ENCODE measurements at places on chromosomes 5 and 9. TPM values are rescaled to one million over a fixed set of nuclear protein-coding genes. Genes with fewer than 3 reads are reported as not detected.

Gene IL3
- total RNA-seq, result not detected

Gene EMB
- 43.7 TPM for total RNA-seq

Gene ZNF367
- total RNA-seq, result 36.1 TPM

Gene ELOVL7
- total RNA-seq, result 0.31 TPM

Gene ALG2
- total RNA-seq, result 11.3 TPM

Gene GABRA6
- total RNA-seq, result not detected

Gene POLR3G
- total RNA-seq, result 13.6 TPM

Gene AK3
- total RNA-seq, result 50.9 TPM

Gene SPAG8
- total RNA-seq, result 1.1 TPM

Gene PTGER4
- 86.3 TPM for total RNA-seq

Gene FOXE1
- total RNA-seq, result 0.10 TPM

Gene MTREX
- total RNA-seq, result 76.1 TPM

Gene DNAI1
- not detected for total RNA-seq

Gene SGCD
- total RNA-seq, result not detected

Gene EFNA5
- not detected for total RNA-seq

Gene TMEM171
- not detected for total RNA-seq

Gene SPINK13
- not detected for total RNA-seq

Gene ARSI
- total RNA-seq, result not detected

Gene LEAP2
- 1.8 TPM for total RNA-seq

Gene LRRC26
- total RNA-seq, result not detected

Gene BHMT2
- total RNA-seq, result not detected

Gene AGXT2
- total RNA-seq, result not detected

Gene CDH6
- not detected for total RNA-seq

Gene NR5A1
- not detected for total RNA-seq

Gene SPATA31C1
- total RNA-seq, result not detected

Gene NUTM2F
- not detected for total RNA-seq

Gene ADAMTS12
- not detected for total RNA-seq

Gene SH2D3C
- total RNA-seq, result 27.2 TPM

Gene HOMER1
- total RNA-seq, result 5.3 TPM

Gene PCDHGA4
- not detected for total RNA-seq

Gene PCDHA11
- not detected for total RNA-seq

Gene PRELID2
- 0.17 TPM for total RNA-seq

Gene PCDHGB7
- not detected for total RNA-seq

Gene PCDHB6
- total RNA-seq, result not detected

Gene KLHL9
- 17.5 TPM for total RNA-seq

Gene HAVCR2
- 10.2 TPM for total RNA-seq

All from activated naive CD4-positive, alpha-beta T cell treated with anti-CD3 and anti-CD28 coated beads for 36 hours (primary cell).